ENCODE measurements at places on chromosomes 12 and 14. TPM values are rescaled to one million over a fixed set of nuclear protein-coding genes. Genes with fewer than 3 reads are reported as not detected.

GRCh38 chr12:125149160-125150108 is 84.2 kb downstream of the AACS start:
- no peak for DNase-seq

- DNase-seq, result no peak
Observed at GRCh38 chr12:109982210-109982609, 14.0 kb downstream of the GIT2 start.

DNA sequence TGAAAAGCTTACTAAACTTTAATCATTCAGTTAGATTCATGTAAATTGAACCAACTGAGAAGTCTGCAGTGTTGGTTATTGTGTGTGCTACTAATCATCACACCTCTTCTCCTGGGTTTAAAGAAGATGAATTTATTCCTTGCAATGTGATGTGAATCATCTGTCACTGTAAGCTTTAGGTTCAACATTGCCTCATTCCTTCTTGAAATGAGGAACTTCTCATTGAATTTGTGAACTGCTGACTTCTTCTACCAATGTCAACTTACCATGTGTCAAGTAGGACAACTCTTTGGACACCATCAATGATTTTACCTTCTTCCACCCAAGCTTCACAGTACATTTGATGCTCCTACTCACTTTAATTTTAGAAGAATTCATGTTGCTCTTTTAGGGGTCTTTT is 17.4 kb upstream of the PRB2 start:
- DNase-seq, result no peak

DNA sequence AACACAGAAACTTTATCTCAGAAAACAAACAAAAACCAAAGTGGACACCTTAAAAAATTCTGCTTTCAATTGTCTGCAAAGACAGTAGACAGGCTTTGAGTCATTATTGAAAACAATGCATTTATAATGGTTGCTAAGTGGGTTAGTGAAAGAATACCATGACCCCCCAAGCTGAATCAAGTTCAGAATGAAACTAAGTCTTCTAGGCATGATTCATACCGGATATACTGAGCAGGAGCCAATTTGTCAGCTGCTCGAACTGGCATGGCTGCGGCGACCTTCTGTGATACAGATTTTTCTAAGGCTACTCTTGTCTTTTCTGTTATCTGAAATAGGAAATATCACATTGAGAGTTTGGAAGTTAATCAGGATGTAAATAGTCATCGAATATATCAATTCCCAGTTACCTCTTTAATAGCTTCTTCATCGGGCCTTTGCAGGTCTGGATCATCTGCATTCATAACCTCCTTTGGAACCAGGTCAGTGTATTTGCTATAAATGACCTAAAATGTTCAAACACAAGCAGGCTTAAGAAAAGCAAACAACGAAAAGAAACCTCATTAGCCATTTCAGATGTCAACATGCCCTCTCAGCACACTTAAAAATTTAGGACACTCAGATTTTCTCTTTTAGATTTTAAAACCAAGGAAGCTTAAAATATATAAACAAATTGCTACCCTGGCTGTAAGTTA is 22.3 kb downstream of the SNW1 start:
- DNase-seq, result no peak

The SPRYD3 gene
- 11.2 TPM for total RNA-seq

The CCDC198 gene
- not detected for total RNA-seq

The SERPINA9 gene
- total RNA-seq, result not detected

DNA sequence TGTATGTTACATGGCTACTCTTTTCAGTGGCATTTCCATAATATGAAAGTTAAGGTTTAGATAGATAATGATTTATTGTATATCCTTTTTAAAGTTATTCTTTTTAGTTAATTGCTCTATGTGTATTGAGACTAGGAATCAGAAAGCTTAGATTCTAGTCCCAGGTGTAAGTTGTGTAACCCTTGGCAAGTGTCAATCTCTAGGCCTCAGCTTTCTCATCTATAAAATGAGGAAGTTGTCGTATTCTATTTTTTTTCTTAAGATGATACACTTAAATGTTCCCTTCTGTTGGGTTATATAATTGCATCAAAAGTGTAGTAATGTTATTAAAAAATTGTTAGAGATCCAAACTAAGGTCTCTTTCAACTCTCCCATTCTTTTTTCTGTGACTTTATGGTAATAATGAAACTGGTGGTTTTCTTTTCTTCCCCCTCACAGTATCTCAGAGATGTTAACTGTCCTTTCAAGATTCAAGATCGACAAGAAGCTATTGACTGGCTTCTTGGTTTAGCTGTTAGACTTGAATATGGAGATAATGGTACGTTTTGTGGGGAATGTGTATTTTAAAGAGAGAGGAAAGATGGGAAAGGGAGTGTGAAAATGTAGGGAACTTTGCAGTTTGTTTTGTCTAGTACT is 4.1 kb downstream of the RTRAF start:
- DNase-seq, result no peak

- peak; percentile 14 for DNase-seq
Observed at GRCh38 chr12:111035578-111036301, 115.4 kb upstream of the MYL2 start.

DNA sequence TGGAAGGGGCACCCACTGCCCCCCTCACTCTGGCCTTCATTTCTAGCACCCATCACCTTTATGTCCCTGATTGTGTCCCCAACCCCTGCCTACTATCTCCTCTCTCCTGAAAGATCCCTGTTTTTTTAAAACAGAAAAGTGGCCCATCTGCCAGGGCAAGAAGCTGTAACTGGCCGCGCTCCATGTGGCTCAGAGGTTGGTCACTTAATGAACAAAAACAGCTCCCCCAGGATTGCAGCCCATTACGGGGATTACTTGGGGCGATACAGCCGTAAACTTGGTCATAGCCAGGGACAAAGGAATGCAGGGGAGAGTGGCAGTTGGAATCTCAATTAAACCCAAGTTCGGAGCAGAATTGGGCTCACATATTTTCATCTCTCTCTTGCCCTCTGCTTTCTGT is 34.8 kb upstream of the VSX2 start:
- no peak for DNase-seq

The PGF gene
- total RNA-seq, result 2.9 TPM

The SLC41A2 gene
- total RNA-seq, result 3.8 TPM

GRCh38 chr12:63294327-63294632 is 143.3 kb upstream of the AVPR1A start:
- DNase-seq, result no peak

GRCh38 chr12:2641207-2641606 is 153.6 kb upstream of the FKBP4 start:
- DNase-seq, result peak; percentile 20

GRCh38 chr12:115943630-115944391 is 333.7 kb downstream of the MED13L start:
- no peak for DNase-seq

DNA sequence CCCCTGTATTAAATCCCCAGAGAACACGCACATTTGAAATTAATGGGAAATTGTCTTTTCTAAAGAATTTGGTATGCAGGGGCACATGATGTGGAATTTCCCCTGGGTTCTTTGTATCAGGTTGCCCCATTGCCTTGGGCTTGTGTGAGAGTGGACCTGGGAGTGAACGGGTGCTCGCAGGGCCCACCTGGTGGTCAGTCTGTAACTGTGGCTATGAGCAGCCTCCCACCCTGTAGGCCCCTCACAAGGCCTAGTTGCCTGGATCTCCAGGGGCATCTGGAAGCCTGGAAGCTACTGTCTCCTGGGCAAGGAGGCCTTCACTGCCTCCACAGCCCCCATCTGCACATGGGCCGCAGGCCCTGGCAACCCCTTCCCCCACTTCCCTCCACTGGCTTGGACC is 96.7 kb downstream of the SLC25A47 start:
- no peak for DNase-seq

- no peak for DNase-seq
Observed at GRCh38 chr12:20588042-20588441, 107.1 kb upstream of the SLCO1C1 start.

DNA sequence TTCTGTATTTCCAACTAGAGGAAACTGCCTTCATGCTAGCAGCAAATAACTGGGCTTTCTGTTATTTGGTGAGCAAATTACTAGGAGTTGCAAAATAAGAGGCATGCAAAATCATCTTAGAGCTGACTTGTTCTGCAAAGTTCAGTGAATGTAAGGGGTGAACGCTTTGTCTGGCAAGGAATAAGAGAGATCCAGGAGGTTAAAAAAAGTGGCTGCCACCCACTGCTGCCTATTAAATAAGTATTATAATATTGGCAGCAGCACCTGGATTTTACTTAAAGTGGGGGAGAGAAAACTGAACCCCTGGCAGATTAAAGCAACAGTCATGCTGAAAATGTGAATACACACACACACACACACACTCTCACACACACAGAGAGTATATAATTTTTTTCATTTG is 557.0 kb downstream of the FLRT2 start:
- no peak for DNase-seq

GRCh38 chr12:75856235-75856634 is 175.3 kb downstream of the PHLDA1 start:
- DNase-seq, result no peak

The CMA1 gene
- not detected for total RNA-seq

The CARMIL3 gene
- total RNA-seq, result 9.4 TPM

- no peak for DNase-seq
Observed at GRCh38 chr14:37819155-37820015, 224.0 kb downstream of the TTC6 start.

- DNase-seq, result no peak
Observed at GRCh38 chr12:53044052-53044581, 5.7 kb upstream of the TNS2 start.

The SYCP3 gene
- not detected for total RNA-seq
